DMS53 (cell line): ENCODE measurements at places on chromosomes 11 and 22.

- DNase-seq: no peak
These were observed 38.6 kb upstream of the MMP13 start for GRCh38 chr11:102994105-102994504.

- no peak for DNase-seq
These were observed 19.5 kb downstream of the CRELD2 start for GRCh38 chr22:49937758-49938564.

DNA sequence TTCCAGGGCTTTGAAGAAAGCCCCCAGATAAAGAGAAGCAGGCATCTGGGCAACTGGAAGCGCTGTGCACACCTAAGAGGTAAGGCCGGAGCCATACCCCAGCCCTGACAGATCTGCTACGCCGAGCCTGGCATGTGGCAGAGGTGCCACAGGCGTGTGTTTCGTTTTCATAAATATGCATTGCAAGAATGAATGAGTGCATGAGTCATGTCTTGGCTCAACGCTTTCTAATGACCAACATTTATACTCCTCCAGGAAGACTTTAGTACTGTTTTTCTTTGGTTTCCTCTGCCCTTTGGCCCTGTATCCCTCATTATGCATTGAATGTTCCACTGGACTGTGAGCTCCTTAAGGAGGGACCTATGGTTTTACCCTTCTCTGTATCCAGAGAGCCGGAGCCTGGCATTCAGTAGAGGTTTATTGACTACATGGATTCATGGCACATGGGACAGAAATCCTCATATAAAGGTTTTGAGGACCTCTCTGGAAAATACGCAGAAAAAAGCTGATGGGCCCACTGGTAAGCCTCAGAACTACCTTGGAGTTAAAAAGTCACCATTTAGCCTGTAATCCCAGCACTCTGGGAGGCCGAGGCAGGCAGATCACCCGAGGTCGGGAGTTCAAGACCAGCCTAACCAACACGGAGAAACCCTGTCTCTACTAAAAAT is 38.9 kb upstream of the CSNK2A3 start:
- peak; percentile 67 for DNase-seq

DNA sequence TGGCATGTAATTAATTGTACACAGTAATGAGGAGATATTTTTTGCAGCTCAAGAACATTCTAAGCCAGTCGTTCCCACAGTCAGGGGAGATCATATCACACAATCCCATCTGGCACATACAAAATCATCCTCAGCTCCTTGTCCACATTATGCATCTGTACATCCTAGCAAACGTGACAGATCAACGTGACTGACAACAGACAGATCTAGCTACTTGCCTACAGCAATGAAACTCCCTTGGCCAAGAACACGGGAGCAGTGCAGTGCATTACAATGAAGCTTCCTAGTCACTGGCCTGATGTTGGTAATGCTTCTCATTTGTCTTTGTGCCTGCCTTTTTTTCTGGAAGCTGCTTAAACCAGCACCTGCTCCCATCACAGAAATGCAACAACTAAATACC is 24.5 kb upstream of the GUCY1A2 start:
- DNase-seq: no peak

DNA sequence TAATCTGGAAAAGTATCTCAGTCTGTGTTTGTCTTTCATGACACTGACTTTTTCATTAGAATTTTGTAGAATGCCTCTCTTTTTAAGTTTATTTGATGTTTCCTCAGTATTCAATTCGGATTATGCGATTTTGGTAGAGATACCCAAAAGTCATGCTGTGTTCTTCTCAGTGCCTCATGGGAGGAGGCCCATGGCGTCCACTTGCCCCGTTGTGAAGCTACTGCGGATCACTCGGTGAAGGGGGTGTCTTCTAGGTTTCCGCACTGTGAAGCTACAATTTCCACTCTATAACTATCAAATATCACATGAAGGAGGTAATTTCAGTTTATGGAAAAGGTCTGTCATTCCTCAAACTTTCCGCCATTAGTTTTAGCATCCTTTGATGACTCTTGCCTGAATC is 794.0 kb downstream of the TBC1D22A start:
- no peak for DNase-seq

- no peak for DNase-seq
These were observed 6.6 kb downstream of the CERK start for GRCh38 chr22:46731246-46732040.

GRCh38 chr11:112836256-112836602 is 125.0 kb upstream of the NCAM1 start:
- no peak for DNase-seq

- DNase-seq: no peak
These were observed 90.9 kb downstream of the MICAL2 start for GRCh38 chr11:12200991-12201985.

DNA sequence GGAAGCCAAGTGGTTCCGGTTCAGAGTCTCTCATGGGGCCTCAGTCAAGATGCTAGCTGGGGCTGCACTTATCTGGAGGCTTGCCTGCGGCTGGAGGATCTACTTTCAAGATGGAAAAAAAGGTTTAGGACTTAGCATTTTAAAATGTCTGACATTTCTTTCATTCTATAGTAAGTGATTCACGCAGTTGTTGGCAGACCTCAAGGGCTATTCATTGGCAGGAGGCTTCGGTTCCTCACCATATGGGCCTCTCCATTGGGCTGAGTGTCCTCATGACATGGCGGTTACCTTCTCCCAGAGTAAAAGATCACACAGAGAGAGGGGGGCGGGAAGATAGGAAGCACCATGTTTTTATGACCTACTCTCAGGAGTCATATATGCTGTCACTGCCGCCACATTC is 298.0 kb upstream of the PLET1 start:
- no peak for DNase-seq
